Suppressor macrophage treated with lipopolysaccharide for 1 hour (primary cell): ENCODE measurements at places on chromosomes 3 and 15.

GRCh38 chr3:22012471-22012870 is 261.5 kb upstream of the ZNF385D start:
- peak; percentile 23 for DNase-seq

DNA sequence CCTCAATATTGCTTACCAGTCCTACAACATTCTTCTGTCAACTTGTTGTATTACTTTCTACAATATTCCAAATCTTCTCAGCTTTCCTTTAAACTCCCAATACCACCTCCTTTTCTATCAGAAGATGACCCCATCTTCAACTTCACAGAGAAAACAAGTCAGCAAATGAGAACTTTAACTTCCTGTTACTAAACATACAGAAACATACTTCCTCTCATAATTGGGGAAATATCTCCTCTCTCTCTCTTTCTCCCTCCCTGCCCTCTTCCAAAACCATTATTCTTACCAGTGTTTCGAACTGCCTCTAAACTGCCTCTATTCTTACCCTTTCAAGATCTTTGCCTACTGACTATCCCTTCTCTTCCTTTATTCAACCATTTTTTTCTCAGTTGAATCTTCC is 1.8 kb upstream of the SNAP23 start:
- DNase-seq: peak; percentile 18

- DNase-seq: no peak
Observed at GRCh38 chr3:159732172-159733111, 256.2 kb upstream of the IL12A start.

- DNase-seq: no peak
Observed at GRCh38 chr15:64000183-64000951, 45.9 kb downstream of the DAPK2 start.

- no peak for DNase-seq
Observed at GRCh38 chr3:188575501-188575900, 421.5 kb downstream of the LPP start.

DNA sequence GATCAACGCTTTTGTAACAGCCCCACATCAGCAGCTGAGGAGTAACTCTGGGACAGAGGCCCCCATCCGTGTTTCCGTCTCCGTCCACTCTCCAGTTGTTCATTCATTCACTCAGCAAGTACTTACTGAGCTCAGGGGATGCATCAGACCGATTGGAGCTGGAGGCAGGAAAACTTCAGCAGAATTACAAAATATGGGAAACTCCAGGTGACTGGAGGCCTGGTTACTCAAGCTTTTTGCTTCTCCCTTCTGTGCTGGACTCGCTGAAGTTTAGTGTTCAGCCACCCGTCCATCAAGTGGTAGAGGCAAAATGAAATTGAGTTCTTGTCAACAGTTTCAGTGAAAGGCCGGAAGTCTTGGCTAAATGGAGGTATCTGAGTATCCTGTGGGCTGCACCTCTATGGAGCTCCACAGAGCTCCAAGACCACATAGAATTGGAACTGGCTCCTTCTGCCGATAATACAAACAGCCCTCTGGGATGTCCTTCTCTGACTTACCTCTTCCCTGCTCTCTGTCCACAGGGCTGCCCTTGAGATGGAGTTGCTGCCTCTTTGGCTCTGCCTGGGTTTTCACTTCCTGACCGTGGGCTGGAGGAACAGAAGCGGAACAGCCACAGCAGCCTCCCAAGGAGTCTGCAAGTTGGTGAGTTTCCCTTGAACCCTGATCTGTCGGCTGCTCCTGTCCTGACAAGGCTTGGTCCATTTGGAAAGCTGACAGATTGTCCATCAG is 14.7 kb downstream of the NRROS start:
- DNase-seq: peak; percentile 96

GRCh38 chr3:28934126-28934813 is 346.6 kb upstream of the RBMS3 start:
- no peak for DNase-seq

GRCh38 chr3:71380096-71380495 is 203.4 kb downstream of the FOXP1 start:
- DNase-seq: no peak

- peak; percentile 29 for DNase-seq
Observed at GRCh38 chr15:90482124-90483011, 47.4 kb upstream of the CRTC3 start.

GRCh38 chr3:62241279-62241678 is 132.1 kb downstream of the FEZF2 start:
- no peak for DNase-seq

DNA sequence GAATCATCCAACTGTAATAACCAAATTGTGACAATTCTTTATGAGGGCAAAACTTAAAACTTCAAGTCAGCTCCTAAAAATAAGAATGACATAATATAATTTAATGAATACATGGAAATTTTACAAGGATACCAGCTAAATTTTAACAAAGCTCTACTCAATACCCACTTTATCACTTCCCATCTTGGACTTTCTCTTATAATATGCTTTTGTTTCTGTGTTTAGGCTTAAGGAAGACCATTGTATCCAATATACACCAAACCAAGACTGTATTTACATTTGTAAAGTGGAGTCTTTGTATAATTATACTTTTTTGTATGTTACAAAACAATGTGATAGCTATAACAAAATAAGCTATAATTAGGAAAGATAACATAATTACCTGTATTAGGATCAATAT is 16.8 kb downstream of the ATP13A3 start:
- no peak for DNase-seq

DNA sequence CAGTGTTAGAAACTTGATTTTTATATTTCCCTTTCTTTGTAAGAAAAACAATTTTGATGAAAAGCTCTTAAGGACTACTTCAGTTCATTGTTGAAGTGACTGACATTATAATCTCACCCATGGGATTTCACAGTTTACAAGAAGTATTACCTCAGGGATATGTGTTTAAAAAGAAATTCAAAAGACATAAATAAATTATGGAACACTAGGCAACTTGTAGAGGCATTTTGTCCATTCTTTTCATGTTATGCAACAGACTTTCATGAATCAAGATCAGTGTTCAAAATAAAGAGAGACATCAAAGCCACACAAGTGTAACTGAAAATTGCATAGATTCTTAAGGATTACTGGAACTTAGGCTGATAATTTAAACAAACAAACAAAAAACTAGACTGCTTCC is 196.8 kb upstream of the AGTR1 start:
- no peak for DNase-seq

- no peak for DNase-seq
Observed at GRCh38 chr15:65535192-65535591, 4.9 kb downstream of the HACD3 start.

GRCh38 chr15:90336705-90337141 is 15.4 kb upstream of the ZNF774 start:
- DNase-seq: peak; percentile 93

DNA sequence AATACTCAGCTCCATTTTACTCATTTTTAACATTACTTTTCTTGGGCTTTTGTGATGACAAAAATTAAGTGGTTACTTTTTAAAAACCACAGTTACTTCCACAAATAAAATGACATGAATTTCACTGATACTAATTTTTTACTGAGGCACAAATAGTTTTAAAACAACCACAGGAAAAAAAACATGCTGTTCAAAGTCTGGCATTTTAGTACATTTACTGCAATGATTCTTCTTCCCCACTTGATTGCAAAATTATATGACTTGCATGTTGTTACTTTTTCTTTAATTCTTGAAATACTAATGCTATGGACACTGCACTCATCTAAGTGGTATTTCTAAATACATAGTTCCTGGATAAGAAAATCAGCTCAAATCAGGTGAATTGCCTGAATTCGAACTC is 24.8 kb upstream of the SLMAP start:
- no peak for DNase-seq

- DNase-seq: no peak
Observed at GRCh38 chr3:159922193-159922840, 66.3 kb upstream of the IL12A start.

GRCh38 chr3:148532326-148532725 is 165.4 kb upstream of the AGTR1 start:
- DNase-seq: no peak

DNA sequence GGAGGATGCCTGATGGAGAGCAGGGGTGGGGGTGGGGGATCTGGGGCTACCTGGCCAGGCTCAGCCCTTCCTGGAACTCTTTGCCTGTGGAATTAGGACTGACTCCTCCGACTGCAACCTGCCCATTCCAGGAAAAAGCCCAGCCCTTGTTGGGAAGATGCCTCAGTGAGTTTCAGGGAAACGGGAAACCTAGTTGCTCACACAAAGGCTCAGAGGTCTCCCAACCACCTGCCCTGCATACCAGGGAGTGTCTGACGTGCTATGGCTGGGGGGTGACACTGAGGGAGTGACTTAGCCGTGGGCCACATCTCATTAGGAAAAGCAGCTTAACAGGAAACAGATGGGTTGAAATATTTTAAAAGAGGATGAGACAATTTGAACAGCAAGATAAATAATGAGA is 27.9 kb downstream of the CYP8B1 start:
- DNase-seq: no peak

DNA sequence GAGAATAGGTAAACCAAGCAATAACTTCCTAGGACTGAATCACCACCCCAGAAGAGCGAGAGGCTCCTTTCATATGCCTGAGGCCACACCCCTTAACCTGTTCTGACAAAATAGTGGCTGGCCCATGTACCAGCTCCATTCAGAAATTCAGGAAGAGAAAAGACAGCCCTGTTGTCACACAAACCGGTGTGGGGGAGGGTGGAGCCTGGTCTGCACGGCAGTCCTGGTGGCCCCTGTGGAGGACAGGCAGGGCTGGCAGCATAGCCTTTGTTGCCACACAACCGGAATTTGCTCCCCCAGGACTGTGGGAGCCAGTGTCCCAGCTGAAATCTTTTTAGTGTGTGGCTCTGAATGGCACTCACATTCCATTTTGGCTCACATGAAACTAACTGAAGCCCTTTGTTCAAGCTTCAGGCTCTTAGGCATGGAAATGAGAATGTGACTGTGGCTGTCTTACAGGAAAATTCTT is 23.8 kb downstream of the RLBP1 start:
- no peak for DNase-seq

DNA sequence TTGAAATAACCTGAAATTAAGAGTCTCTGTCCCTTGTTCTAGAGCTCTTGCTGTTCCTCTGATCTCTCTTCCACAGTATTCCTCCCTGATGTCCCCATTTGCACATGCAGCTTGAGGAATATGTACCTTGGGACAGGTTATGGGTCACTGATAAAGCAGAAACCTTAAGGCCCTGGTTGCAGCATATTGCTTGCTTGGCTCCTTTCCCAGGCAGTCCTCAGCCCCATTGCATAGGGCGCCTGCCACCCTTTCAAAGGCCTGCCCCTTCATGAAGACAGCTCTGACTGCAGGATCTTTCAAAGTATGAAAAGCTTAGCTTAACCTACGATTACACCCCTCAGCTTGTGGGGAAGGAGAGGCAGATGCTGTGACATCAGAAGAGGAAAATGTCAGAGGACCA is 51.6 kb downstream of the WDR76 start:
- DNase-seq: no peak

DNA sequence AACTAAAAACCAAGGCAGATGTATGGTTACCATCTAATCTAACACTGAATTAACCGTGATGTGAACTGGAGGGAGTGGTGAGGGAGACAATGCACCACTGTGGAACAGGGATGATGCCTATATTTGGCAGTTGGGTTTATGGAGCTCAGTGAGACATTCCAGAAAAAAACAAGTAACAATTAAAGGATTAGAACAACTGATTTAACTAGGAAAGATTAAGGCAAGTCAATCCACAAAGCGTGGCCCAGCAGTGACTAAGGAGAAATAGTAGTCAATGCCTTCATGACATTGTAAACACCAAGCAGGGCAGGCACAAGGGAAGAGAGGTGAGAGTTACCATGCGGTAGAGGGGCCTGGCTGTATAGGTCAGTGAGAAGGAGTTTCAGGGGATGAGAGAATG is 38.1 kb downstream of the CHAC1 start:
- DNase-seq: no peak

- DNase-seq: no peak
Observed at GRCh38 chr3:101167376-101167775, 153.0 kb downstream of the IMPG2 start.

- peak; percentile 89 for DNase-seq
Observed at GRCh38 chr3:183555541-183556081, at the start of gene KLHL6. Gene KLHL6, minus strand, starts transcription at chr3:183555706. Its CDS starts 53 bp downstream, at chr3:183555653.

DNA sequence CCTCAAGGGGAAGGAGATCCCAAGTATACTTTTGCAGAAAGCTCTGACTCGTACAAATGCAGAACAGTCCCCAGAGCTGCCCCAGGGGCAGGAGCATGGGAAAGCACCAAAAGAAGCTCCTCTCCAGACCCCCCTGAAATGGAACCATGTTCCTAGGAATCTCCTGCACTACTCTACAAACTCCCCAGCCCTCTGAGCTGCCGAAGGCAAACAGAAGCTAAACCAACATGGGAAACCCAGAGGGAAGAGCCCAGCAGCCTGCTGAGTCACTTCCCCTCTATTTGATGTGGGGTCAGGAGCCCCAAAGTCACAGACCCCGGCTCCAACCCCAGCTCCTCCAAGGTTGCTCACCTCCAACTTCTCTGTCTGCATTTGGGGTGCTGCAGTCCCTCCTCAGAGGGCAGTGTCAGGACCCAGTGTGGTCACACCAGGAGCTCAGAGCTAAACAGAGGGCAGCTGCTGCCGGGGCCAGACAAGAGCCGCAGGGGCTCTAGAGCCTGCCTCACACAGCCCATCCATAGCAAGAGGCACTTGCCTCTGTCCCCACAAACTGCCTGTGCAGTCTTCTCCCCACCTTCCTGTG is 3.8 kb upstream of the PLXNA1 start:
- DNase-seq: peak; percentile 84

DNA sequence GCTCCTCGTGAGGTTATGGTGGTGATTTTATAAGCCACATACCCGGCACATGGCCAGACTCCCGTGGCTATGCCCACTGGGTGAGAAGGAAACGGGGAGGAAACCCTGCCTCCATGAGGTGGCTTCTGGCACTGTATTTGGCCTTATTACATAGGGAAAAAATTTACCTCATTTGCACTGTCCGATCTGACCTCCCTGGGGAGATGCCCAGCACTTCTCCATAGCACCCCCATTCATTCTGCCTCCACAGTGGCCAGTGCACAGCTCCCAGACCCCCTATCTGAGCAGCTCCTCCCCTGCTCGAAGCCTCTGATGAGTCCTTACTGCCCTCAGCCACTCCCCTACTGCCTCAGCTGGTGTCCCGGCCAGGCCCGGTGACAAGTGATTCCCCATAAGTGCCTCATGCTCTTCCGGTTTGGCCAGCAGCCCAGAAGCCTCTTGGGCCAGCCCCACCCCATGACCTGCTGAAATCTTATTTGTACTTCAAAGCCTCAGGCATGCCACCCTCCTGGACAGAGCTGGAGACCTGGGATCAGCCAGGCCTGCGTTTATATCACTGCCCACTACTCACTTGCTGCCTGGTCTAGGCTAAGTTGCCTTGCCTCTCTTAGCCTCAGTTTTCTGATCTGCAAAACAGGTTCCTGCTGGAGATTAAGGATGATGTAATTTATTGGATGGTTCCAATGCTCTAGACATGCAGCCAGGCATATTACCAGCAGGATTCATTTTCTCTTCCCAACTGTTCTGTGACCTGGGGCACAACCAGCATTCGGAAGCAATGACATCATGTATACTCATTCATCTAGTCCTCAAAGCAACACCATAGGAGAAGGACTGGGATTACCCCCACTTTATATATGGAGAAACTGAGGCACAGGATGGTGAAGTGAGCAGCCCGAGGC is 30.6 kb upstream of the SLC6A6 start:
- DNase-seq: peak; percentile 92
